ENCODE measurements at places on chromosomes 7 and 10. TPM values are rescaled to one million over a fixed set of nuclear protein-coding genes. Genes with fewer than 3 reads are reported as not detected.

HTR5A gene
- not detected for total RNA-seq

CALCR gene
- total RNA-seq, result 0.17 TPM

DGKB gene
- not detected for total RNA-seq

MOGAT3 gene
- total RNA-seq, result not detected

LRRD1 gene
- total RNA-seq, result not detected

SYT15B gene
- 0.07 TPM for total RNA-seq

STEAP2 gene
- 2.2 TPM for total RNA-seq

CPA2 gene
- 0.75 TPM for total RNA-seq

BAMBI gene
- 4.0 TPM for total RNA-seq

SEMA3C gene
- total RNA-seq, result 9.2 TPM

VENTX gene
- not detected for total RNA-seq

SLC26A3 gene
- total RNA-seq, result not detected

OPN1SW gene
- total RNA-seq, result not detected

PCDH15 gene
- total RNA-seq, result 0.32 TPM

VWA2 gene
- total RNA-seq, result not detected

HOXA3 gene
- 5.8 TPM for total RNA-seq

OR6V1 gene
- total RNA-seq, result not detected

CPN1 gene
- total RNA-seq, result not detected

GNB2 gene
- total RNA-seq, result 96.4 TPM

CYP3A7 gene
- not detected for total RNA-seq

MSANTD7 gene
- 12.6 TPM for total RNA-seq

SPAM1 gene
- total RNA-seq, result not detected

UCN3 gene
- total RNA-seq, result not detected

SDK1 gene
- total RNA-seq, result 1.1 TPM

PRKG1 gene
- 0.81 TPM for total RNA-seq

MBL2 gene
- not detected for total RNA-seq

WEE2 gene
- total RNA-seq, result not detected

DOCK1 gene
- 30.1 TPM for total RNA-seq

PNLIPRP3 gene
- total RNA-seq, result not detected

GCC1 gene
- total RNA-seq, result 19.5 TPM

NPC1L1 gene
- total RNA-seq, result 0.09 TPM

APBB1IP gene
- total RNA-seq, result not detected

NRG3 gene
- not detected for total RNA-seq

All from NCI-H460 (cell line).